Activated naive CD8-positive, alpha-beta T cell treated with anti-CD3 and anti-CD28 coated beads, Interleukin-2, amount 50 U/mL, for 24 hours (primary cell): ENCODE measurements at places on chromosomes 2 and 18.

DNA sequence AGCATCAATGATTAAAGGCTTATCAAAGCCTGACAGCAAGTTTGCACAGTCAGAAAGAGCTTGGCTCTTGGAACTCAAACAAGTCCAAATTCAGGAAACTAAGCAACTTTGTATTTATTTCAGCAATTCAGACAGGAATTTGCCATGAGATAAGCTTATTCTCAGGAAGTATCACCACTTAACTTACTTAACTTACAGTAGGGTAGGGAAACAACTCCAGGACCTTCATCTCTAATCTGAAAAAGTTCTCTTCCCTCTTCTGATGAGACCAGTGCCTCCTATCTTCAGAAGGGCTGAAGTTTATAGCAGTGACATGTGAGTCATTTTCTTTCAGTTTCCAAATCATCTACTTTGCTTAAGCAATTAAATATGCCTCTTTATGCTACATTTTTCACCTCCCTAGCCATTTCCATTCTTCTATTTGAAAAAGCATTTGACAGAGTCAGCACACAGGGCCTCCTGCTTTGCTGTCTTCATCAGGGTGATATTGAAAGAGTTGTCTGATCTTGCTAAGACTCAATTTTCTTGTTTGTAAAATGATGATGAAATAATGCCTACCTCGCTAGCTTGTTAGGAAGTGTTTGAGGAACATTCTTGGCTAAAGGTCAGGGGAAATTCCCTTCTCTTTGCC, 389.5 kb downstream of the RND3 start:
- DNase-seq, result no peak

DNA sequence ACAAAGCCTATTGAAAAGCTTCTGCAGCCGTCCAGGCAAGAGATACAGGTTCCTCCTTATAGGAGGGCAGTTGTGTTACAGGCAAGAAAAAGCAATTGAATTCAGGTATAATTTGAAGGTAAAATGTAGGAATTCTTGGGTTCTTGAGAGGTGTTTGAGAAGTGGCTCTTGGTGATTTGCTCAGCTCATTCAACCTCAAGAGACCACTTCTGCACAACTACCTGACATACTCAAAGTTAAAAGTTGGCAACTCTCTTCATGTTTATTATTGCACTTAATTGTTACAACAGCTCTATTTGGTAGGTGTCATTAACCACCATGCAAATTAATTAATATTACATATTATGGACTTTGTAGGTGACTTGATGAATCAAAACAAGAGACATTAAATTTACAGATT, 753.2 kb downstream of the ADCYAP1 start:
- no peak for DNase-seq

- DNase-seq, result no peak
These were observed 524.4 kb downstream of the BCL11A start for GRCh38 chr2:60028849-60029565.

DNA sequence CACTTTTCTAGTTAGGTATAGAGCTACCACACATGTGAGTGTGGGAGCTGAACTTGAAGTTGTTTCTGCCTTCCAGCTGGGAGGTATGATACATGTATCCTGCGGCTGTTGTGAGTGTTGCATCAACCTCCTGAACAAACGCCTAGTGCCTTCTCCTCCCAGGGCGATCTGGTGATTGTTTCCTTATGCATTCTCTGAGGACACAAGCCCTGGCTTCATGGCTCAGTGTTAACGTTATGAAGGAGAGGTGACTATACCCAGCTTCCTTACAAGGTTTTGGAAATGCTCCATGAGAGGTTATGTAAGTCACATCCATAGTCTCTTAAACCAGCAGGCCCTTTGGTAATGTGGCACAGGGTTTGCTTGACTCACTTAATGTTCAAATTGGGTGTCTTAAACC, 64.9 kb downstream of the SPRED2 start:
- no peak for DNase-seq
